Ascending aorta (tissue), 2 donors: ENCODE measurements at places on chromosomes 13 and 19.

DNA sequence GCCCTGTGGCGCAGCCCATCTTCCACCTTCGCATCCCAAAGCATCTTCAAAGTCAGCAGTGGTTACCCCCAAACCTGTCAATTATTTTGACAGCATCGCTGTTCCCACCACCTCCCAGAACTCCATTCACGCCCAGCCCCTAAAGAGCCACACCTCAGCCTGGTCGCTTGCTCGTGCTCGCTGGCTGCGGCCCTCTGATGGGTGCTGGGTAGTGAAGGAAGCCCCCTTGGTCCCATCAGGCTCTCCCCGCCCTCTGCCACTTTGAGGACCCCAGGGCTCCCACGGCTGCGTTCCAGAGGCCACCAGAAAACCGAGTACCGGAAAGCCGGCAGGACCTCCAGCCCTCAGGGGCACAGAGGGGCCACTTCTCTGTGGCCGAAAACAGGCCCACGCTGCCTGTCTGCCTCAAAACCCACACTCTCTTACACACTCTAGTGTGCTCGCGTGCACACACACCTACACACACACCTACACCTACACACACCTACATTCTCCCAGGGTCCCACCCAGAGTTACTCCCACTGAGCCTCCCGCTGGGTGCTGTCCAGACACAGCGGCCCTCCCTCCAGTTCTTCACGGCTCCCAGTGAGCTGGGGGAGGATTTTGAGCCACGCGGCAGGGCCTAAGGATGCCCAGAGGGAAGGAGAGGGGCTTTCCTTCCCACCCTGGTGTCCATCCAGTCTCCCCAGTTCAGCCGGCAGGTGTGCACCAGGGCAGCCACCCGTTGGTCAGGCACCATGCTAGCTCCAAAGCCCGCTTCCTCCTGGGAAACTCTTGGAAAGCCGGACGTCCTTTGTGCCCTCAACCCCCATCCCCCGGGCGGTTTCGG, 1.9 kb downstream of the VSTM2B start:
- H3K4me1 ChIP-seq: peaks cover 3% of the 10 kb centered on the region
- H3K36me3 ChIP-seq: no peaks in the 10 kb centered on the region
- H3K27me3 ChIP-seq: peaks cover 41% of the 10 kb centered on the region
- no peak for DNase-seq

DNA sequence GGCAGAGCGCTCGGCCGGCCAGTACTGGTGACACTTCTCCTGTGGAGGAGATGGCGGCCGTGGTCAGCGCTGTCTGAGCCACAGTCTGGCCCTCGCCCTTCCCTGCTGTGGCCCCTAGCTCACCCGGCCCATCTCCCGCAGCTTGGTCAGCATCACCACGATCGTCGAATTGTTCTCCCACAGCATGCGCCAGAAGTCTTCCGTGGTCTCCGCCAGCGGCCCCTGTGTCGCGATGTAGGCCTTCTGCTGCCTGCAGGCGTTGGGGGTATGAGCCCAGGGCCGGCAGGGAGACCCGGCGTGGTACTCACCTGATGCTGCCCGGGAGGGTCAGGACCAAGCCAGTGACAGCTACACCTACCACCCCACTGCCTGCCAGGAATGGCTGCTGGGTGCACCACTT, 130.1 kb downstream of the PTPRS start:
- no peak overlapping the region for H3K4me3 ChIP-seq
- H3K4me1 ChIP-seq: peaks cover 5% of the 10 kb centered on the region
- no peak overlapping the region for H3K27ac ChIP-seq
- no peaks in the 10 kb centered on the region for H3K27me3 ChIP-seq
- no peak for DNase-seq
- peaks cover 46% of the 10 kb centered on the region for H3K36me3 ChIP-seq

DNA sequence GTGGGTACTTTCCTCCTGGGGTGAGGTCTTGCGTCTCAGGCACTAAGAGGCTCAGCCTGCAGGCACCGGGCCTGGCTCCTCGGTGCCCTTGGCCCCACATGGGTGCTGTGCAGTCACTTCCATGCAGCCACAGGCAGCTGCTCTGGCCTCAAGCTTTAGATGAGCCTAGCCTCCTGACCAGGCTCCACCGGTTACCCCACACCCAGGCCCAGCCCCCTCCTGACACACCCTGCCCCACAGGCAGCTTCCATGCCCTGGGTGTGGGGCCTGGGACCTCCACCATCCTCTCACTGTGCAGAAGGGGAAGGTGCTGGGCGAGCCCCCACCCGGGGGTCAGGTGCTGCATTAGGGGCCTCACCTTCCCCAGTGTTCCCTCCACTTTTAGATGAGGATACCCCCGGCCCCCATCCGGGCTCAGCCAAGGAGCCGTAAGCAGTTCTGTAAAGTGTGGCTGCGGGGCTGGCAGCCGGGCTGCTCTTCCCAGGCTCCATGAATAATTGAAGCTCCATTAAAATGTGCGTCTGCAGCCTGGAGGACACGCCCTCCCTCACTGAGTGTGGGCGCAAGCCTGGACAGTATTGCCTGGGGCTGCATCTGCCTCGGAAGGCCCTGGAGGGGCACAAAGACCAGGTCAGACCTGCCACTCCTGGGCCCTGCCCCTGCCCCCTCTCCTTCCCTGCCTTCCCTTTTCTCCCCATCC, 72.5 kb upstream of the KCTD15 start:
- no peaks in the 10 kb centered on the region for H3K36me3 ChIP-seq
- H3K27me3 ChIP-seq: no peaks in the 10 kb centered on the region
- no peak overlapping the region for H3K4me3 ChIP-seq
- H3K27ac ChIP-seq: no peak overlapping the region

DNA sequence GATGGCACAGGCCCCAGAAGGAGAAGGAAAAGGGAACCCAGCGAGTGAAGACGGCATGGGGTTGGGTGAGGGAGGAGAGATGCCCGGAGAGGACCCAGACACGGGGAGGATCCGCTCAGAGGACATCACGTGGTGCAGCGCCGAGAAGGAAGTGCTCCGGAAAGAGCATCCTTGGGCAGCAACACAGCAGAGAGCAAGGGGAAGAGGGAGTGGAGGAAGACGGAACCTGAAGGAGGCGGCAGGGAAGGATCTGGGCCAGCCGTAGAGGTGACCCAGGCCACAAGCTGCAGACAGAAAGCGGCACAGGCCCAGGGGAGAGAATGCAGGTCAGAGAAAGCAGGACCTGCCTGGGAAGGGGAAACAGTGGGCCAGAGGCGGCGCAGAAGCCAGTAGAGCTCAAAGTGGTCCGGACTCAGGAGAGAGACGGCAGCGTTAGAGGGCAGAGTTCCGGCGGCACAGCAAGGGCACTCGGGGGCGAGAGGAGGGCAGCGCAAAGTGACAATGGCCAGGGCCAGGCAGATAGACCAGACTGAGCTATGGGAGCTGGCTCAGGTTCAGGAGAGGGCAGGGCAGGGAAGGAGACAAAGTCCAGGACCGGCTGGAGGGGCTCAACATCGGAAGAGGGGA, 1.1 kb downstream of the PPP1R12C start:
- no peaks in the 10 kb centered on the region for H3K27me3 ChIP-seq
- H3K27ac ChIP-seq: peak overlapping the region; percentile 79
- H3K4me1 ChIP-seq: peaks cover 38% of the 10 kb centered on the region
- H3K36me3 ChIP-seq: peaks cover 8% of the 10 kb centered on the region
- H3K4me3 ChIP-seq: peak overlapping the region; percentile 76

GRCh38 chr19:1713170-1713569, 40.1 kb upstream of the ONECUT3 start:
- no peaks in the 10 kb centered on the region for H3K27me3 ChIP-seq
- H3K4me3 ChIP-seq: no peak overlapping the region
- H3K36me3 ChIP-seq: no peaks in the 10 kb centered on the region
- no peaks in the 10 kb centered on the region for H3K4me1 ChIP-seq
- DNase-seq: no peak
- H3K27ac ChIP-seq: no peak overlapping the region

DNA sequence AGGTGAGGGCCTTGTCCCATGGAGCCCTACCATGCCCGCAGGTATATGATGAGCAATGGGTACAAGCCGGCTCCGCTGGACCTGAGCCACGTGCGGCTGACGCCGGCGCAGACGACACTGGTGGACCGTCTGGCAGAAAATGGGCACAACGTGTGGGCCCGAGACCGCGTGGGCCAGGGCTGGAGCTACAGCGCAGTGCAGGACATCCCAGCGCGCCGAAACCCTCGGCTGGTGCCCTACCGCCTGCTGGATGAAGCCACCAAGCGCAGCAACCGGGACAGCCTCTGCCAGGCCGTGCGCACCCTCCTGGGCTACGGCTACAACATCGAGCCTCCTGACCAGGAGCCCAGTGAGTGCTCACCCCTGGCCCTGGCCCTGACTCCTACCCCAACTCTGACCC, 32.6 kb downstream of the RYR1 start:
- H3K27ac ChIP-seq: no peak overlapping the region
- H3K4me1 ChIP-seq: no peaks in the 10 kb centered on the region
- H3K36me3 ChIP-seq: no peaks in the 10 kb centered on the region
- no peaks in the 10 kb centered on the region for H3K27me3 ChIP-seq
- no peak for DNase-seq

DNA sequence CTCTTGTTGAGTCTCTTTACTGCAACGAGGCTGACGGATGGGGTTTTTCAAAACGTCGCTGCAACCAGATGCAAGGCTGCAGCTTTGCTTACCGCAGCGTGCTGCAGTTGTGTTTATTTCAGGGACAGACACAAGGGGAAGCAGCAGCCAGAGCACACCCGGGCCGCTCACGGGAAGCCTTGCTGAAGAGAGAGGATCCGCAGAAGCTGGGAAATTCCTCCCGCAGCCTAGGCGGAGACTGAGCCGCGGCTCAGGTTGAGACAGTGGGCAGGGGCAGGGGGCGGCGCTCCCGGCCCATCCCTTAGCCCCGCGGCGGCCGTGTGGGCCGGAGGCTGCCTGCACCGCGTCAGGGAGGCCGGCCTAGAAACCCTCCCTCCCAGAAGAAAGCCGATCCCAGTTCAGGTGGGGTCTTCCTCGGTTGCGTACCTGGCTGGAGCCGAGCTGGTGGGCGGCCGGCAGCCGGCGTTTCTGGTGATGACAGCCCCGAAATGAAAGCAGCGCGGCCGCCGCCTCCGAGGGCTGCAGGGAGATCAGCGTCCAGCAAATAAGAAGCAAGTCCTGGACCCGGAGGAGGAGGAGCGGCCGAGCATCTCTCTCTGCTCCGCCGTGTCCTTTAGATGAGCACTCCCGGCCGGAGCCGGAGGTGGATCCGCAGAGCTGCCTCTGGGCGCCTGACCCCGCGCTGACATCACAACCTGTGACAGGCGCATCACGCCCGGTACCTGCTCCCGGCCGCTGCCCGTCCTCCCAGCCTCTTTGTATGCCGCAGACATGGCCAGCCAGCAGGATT, at the start of gene FRY:
Gene FRY (plus strand): TSS at position 750 of the 790 bp plus-strand sequence. CDS start 22 bp downstream, at position 772.
- H3K27me3 ChIP-seq: no peaks in the 10 kb centered on the region
- H3K4me3 ChIP-seq: peak within 1 kb of the TSS; percentile 65
- H3K4me1 ChIP-seq: no peaks in the 10 kb centered on the region

GRCh38 chr19:49247676-49248075, 77.3 kb downstream of the SLC6A16 start:
- DNase-seq: no peak
- no peaks in the 10 kb centered on the region for H3K4me1 ChIP-seq
- no peaks in the 10 kb centered on the region for H3K27me3 ChIP-seq
- no peak overlapping the region for H3K4me3 ChIP-seq
- H3K27ac ChIP-seq: no peak overlapping the region

- H3K27me3 ChIP-seq: no peaks in the 10 kb centered on the region
- no peak for DNase-seq
- no peak overlapping the region for H3K4me3 ChIP-seq
Observed at GRCh38 chr13:75904012-75904411, 267.9 kb downstream of the LMO7 start.
